ENCODE measurements at places on chromosomes 6 and 20. TPM values are rescaled to one million over a fixed set of nuclear protein-coding genes. Genes with fewer than 3 reads are reported as not detected.

Gene KCNG1
- not detected for total RNA-seq

Gene IMPG1
- not detected for total RNA-seq

Gene COL9A1
- not detected for total RNA-seq

Gene RAET1G
- not detected for total RNA-seq

Gene ALDH8A1
- 2.1 TPM for total RNA-seq

Gene FAM184A
- 0.55 TPM for total RNA-seq

DNA sequence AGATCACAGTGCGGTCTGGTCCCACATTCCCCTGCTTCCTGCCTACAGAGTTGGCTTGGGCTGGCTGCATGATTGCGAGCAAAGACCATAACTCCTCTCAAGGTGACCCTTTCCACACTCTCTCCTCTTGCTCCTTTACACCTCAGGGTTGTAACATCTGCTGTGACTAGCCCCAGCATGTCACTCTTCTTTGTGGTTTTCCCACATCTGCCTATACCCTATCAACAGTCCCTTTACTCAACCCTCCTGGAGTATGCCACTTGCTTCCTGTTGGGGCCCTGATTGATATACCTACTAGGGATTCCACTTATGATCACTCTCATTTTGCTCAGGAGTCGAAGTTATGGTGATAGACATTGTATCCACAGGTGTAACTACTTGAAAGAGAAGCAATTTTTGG is 58.9 kb upstream of the SGK1 start:
- DNase-seq, result no peak

DNA sequence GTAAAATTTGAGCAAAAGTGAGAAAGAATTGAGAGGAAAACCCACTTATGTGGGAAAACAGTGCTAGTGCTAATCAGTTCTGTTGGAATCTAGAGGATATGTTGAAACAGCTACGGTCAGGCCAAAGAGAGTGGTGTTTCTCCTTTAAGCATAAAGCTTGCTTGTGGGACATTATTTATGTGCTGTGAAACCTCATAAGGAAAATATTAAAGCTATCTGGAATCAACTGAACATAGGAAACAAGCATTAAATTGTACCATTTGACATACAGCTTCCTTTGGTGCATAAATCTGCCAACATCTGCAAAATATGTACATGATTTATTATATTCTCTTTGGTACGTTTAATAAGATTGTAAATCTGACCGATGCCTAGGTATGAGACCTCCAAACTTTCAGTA is 182.5 kb upstream of the PDE10A start:
- no peak for DNase-seq

- no peak for DNase-seq
Measured at GRCh38 chr20:59776626-59777330, 156.7 kb downstream of the SYCP2 start.

GRCh38 chr6:57021086-57021720 is 25.3 kb upstream of the KIAA1586 start:
- no peak for DNase-seq

- DNase-seq, result no peak
Measured at GRCh38 chr20:47606414-47606982, 104.8 kb downstream of the NCOA3 start.

DNA sequence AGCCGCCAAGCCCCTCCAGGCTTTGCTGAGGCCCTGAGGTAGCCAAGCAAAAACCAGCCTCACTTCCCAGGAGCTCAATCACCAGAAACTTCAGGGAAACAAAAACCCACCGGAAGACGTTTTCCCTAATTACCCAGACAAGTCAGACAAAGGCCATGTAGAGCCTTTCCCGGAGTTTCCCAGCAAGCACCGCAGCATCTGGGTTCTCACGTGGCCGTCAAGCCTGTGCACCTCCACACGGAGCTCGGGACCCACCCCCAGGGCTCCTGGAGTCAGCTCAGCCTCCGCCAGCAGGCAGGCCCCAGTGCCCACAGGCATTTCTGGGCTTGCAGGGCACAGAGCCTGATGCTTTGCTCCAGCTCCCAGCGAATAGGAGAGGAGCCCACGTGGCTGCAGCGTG is 10.1 kb upstream of the MRGBP start:
- no peak for DNase-seq

GRCh38 chr6:101351173-101351572 is 42.3 kb upstream of the GRIK2 start:
- no peak for DNase-seq

GRCh38 chr20:41098703-41099250 is 38.6 kb upstream of the PLCG1 start:
- DNase-seq, result no peak

DNA sequence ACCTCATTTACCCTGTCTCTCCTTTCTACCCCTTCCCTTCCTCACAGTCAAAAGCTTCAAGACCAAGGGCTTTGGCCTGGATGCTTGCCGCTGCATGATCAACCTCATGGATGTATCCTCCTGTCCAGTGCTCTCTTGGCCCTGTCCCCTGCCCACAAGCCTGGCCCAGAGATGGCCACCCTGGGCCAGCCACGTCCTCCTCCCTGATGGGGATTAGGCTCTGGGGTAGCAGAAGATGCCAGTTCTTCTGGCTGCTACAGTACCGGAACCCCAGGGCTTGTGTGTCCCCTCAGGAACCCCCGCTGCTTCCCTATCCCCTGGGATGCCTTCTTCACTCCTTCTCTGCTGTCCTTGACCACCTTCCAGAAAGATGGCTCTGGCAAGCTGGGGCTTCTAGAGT is 22.3 kb downstream of the CAPN11 start:
- DNase-seq, result no peak

- DNase-seq, result no peak
Measured at GRCh38 chr6:26317503-26317902, 47.5 kb upstream of the BTN3A2 start.

DNA sequence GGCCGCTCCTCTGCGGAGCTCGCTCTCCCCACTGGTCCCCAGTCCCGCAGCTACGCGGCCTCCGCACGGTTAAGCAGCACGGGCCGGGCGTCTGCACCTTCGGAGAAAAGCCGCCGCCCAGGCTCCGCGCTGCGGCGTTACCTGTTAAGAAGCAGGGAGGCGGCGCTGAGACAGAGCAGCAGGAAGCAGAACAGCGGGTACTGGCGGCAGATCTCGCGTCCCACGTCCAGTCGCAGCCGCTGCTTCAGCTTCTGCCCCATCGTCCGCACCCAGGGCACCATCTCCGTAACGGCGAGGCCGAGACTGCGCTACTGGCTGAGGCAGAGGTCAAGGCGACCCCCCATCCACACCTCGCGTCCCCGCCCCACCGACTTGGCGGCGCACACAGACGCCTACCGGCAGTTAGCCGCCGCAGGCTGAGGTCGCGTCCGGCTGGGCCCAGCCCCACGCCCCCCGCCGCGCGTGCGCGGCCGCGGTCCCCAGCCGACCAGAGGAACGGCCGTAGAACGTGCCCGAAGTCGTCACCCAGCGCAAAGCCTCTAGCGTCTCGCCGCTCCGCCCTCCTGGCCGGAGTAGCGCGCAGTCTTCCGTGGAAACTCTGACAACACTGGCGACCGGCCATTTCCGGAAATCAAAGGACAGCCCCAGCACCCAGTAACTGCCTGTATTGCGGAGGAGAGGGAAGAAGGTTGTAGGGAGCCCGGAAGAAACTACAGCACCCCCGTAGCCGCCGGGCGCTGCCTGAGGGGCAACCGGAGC is at the start of gene SNX14:
Gene SNX14, minus strand, starts transcription at position 421 of the 759 bp plus-strand sequence. Its CDS starts 140 bp downstream, at position 281.
- peak; percentile 93 for DNase-seq

DNA sequence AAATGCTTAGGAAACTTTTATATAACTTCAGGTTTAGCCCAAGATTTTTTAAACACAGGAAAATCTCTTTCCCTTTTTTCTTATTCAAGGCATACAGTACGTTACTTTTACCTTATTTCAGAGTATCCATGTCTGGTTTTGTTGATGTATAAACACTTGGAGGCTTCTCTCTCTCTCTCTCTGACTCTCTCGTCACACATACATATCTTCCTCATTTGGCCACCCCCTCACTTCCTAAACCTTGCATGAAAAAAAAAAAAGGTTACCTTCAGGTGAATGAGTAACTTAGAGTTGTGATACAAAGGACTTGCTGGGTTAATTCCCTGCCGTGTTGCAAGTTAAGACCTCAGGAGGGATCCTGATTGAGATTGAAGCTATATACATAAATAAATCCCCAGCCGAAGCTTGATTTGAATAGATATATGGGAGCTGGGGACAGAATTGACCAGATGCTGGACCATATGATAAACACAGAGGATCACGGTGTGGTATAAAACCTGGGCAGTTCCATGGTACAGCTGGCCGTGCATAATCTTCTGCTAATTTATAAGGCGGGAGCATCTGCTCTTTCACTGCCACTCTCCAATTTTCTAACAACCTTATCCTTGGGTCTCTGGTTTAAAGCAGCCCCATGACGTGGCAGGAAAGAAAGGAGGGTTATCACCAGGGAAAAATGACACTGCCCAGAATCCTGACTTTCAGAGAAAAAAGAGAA is 55.1 kb upstream of the IL20RA start:
- DNase-seq, result no peak

GRCh38 chr20:12203981-12204380 is 286.3 kb downstream of the BTBD3 start:
- no peak for DNase-seq

DNA sequence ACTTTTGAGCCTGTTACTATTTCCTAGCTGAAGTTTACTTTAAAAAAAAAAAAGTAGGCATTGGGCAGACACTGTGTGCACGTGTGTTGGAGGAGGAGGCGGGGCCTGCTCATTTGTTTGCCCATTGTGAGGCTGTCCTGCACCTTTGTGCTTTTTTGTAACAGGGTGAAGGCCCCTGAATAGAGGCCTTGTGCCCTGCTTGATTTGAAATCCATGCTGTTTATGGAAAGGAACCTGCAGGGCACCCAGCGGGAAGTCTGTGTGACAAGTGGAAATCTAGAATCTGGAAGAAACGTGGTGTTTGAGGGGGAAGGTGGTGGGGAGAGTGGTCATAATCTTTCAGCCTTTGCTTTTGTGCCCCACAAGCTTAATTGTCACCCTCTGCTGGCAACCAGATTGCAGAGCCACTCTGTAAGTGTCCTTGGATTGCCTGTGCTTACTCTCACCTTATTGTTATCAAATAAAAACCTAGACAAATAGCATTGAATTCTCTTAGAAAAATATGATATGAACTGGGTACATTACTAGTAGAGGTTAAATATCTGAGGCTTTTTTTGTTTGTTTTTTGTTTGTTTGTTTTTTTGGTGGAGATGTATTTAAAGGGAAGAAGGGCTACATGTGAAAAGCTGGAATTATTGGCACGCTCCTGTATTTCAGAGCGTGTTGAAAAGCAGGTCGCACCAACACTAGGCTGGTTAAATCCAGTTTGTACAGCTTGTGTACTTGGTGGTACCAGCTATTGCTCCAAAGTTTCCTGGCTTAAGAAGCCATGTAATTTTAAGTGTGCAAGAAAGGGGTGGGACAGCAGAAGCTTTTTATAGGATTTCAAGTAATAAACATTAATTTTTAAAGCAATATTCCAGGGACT is 156.3 kb downstream of the ARID1B start:
- no peak for DNase-seq

DNA sequence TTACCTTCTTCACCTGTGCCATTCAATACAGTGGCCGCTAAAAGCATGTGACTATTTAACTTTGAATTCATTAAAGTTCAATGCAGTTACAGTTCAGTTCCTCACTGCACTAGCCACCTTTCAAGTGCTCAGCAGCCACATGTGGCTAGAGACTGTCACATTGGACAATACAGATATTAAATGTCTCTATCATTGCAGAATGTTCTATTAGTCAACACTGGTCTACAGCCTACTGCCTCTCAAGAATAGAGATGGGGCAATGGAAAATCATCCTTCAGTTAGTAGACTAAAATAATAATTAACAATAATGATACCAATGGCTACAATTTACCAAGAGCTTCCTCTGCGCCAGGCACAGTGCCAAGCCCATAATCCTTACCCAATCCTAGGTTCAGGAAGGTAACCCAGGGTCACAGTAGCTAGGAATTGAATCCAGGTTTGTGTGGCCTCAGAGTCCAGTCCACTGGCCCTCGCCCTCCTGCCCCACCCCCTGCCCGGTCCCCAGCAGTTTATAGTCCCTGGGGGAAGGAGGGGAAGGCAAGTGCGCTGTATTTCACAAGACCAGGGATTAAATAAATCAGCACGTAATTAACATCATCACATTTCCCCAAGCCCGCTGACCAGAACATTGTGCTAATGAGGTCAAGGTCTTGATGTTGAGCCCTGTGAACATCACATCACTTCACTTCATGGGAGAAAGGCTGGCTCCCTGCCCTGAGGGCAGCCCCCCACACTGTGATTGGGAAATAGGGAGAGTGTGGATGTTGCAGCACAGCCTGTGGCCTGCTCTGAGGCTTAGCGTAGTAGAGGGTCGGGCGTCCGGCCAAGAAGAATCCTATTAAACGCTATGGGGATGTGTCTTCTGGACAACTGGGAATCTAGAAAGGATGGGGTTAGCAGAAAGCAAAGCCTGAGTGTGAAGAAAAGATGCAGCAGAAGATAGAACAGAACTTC is 147.2 kb downstream of the VEGFA start:
- peak; percentile 11 for DNase-seq

DNA sequence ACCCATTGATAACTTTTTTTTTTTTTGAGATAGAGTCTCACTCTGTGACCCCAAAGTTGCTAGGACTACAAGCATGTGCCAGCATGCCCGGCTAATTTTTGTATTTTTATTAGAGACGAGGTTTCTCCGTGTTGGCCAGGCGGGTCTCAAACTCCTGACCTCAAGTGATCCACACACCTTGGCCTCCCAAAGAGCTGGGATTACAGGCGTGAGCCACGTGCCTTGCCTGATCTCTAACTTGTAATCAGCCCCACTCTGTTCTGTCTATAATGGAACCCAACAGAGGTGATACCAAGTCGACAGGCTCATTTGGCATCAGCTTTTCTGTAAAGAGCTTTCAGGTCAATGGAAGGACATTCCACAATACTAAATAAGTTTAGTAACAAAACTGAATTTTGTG is 99.4 kb downstream of the HFE start:
- no peak for DNase-seq

- DNase-seq, result no peak
Measured at GRCh38 chr6:52415917-52416628, 4.1 kb upstream of the EFHC1 start.

DNA sequence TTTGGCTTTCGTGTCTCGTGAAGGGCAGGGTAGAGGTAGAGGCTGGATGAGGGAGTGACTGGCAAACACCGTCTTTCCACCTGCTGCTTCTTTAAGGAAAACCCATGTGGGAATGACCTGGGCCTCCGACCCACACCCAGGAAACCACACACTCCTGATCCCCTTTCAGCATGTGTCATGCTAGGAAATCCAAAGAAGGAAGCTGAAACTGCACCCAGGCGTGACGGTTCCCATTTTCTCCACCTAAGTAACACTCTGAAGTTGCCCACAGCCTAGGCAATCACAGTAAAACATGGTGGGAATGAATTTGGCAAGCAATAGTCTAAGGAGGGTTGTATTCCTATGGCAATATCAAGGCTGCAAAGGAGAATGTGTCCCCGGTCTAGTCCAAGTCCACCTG is 538.4 kb upstream of the NOX3 start:
- DNase-seq, result no peak
